Bronchial epithelial cell (primary cell): ENCODE measurements at places on chromosomes 4 and X. TPM values are rescaled to one million over a fixed set of nuclear protein-coding genes. Genes with fewer than 3 reads are reported as not detected.

DNA sequence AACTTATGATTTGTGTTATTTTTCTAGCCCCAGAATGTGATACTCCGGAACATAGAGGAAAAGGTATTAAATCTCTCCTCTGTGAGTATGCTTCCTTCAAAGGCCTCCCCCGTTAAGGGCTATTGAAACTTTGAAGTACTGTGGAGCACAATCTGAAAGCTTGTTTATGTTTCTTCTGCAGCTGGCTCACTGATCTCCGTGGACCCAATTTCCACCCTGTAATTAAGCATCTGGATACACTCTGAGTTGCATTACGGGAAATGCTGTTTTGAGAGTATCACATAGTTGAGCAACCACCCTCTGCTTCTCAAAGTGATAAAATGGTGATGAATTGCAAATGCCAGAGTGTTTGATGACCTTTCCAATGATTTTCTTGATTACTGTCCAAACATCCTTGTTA is 296.8 kb upstream of the PABPC5 start:
- no peak for DNase-seq

The TMSB15B gene
- 0.77 and 1.1 TPM in 2 replicates for total RNA-seq

- no peak for DNase-seq
These were observed 62.1 kb upstream of the CCDC160 start for GRCh38 chrX:134174859-134175258.

DNA sequence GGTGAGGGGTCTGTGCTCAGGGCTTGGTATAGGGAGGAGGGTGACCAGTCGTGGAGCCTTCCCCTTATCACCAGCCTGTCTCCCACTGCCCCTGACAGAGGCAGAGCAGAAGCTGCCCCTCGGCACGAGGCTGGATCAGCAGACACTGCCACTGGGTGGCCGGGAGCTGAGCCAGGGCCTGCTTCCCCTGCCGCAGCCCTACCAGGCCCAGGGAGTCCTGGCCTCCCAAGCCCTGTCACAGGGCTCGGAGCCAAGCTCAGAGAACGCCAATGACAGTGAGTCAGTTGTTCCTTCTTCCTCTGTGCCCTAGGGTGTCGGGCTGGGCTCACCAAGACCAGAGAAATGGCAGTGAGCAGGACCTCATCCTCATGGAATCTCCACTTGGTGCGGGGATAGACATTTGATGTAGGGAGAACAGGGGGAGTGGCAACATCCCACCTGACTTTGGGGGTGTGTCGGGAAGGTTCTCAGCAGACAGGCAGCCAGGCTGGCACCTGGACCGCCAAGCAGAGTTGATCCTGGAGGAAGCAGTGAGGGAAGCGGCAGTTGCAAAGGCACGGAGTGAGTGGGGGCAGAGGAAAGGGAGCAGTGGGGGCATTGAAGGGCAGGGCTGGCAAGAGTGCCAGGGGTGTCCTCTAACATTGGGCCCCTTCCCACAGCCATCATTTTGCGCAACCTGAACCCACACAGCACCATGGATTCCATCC is 14.3 kb upstream of the UBA1 start:
- DNase-seq, result peak; percentile 30

The ATP2B3 gene
- total RNA-seq, result not detected in 2 replicates

- peak; percentile 44 for DNase-seq
These were observed 171.5 kb upstream of the VEGFC start for GRCh38 chr4:176964116-176964691.

DNA sequence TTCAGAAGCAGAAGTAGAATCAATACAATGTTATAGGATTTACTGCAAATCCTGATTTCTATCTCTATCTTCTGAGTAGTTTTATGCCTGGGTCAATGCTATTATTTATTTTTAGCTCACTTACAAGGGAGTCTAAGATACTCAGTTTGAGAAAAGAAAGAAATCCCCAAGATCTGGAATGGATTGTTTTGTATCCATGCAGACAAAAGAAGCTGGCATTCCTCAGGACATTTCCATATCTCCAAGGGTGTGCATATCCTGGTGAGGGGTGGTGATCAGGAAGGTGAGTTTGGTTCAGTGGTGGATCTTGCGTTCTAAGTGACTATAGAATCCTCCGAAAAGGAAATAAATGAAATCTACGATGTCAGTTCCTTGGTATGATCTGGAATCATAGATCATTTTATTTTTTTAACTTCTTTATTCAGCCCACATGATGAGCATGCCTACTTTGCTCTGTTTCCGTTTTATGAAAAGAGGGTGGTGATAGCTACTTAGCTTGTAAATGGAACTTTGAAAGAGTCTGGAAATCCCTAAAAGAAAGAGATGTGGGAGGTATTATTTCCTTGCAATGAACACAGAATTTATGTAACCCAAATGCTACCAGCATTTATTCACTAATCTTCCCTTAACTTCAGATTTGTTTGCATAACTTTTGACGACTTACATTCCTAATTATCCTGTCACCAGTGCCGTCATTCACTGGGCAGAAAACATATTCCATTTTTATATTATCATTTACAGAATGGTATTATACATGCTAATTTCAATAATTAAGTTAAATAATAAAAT is 81.1 kb upstream of the RAPGEF2 start:
- no peak for DNase-seq

GRCh38 chrX:103248553-103248952 is 6.4 kb downstream of the TCEAL8 start:
- DNase-seq, result peak; percentile 35

The CXCL8 gene
- 1.8 and 2.9 TPM in 2 replicates for total RNA-seq

The ITGB1BP2 gene
- 1.1 and 2.4 TPM in 2 replicates for total RNA-seq

DNA sequence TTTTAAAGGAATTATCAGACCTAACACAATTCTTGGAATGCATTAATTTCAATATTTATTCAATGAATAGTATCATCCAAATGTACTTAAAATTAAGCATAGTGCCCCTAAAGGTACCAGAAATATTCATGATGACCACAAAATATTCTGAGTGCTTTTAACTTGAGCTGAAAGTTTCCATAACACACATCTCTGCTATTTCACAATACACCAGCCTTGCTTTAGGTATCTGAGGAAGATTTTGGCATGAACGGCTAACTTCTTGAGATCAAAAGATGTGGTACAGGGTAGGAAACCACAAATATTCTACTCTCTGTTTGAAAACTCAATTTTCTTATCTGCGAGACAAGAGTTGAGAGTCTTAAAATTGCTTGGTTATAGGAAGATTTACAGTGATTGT is 538.3 kb upstream of the PCDH7 start:
- DNase-seq, result no peak

- DNase-seq, result peak; percentile 43
These were observed 598.7 kb downstream of the EPHA5 start for GRCh38 chr4:65071564-65071963.

DNA sequence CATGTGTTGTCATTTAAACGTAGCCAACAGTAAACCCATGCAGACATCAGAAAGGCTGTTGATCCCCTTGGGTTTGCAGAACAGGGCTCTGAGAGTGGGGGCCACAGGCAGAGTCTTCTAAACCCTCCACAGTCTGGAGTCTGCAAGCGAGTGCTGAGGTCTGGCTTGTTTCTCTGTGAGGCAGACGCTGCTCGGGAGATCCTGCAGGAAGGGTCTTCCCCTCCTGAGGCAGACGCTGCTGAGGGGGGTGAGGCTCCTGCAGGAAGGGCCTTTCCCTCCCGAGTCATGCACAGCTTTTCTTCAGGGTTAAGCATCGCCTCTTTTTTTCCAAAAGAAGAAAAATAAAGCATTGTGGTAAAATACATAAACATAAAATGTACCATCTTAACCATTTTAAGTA is 17.1 kb upstream of the PDE6B start:
- no peak for DNase-seq

- DNase-seq, result no peak
These were observed 60.5 kb upstream of the PGRMC2 start for GRCh38 chr4:128347930-128348660.

GRCh38 chr4:153684182-153684970 is at the start of gene TLR2:
Gene TLR2 (plus strand): TSS chr4:153684280. CDS start chr4:153702908, 18,628 bp downstream.
- peak; percentile 21 for DNase-seq

DNA sequence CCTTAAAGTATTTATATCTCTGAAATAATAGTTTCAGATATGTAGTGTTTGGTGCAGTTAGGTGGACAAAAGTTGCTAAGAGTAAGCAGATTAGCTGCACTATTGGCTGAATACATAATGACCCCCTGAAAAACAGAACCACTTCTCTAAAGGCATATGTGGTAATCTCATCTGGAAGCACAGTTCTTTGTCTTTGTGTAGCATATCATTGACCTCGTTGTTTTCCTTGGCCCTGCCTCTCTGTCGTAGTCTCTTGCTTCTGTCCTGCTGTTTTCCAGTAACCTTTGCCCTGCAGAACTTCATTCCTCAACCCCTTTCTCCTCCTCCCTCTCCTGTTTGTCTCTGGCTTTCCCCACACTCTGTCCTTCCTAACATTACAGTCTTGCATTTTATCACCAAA is 41.4 kb downstream of the JADE3 start:
- no peak for DNase-seq

The BCAP31 gene
- total RNA-seq, result 300 and 322 TPM in 2 replicates

The ZNF81 gene
- total RNA-seq, result 2.4 and 3.8 TPM in 2 replicates

The RXFP1 gene
- total RNA-seq, result under 0.01 TPM in 1 of 2 replicates, not detected in the other

DNA sequence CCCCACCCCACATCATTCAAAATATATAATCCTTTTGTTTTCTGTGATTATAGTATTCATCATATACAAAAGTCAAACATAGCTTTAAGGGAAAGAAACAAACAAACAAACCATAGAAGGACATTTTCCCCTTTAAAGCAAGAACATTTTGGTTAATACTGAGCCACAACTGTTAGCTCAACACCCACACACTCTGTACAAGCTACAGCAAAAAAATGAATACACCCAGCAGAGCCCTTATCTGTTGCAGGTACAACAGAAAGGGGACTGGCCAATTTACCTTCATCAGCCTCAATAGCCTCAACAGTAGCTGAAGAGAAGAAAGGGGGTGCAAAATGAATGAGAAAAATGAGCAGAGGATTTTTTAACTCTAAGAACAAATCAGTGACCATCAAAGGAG is 318.4 kb downstream of the PPP3CA start:
- DNase-seq, result no peak

GRCh38 chr4:17066972-17067371 is 168.5 kb upstream of the LDB2 start:
- DNase-seq, result peak; percentile 85

DNA sequence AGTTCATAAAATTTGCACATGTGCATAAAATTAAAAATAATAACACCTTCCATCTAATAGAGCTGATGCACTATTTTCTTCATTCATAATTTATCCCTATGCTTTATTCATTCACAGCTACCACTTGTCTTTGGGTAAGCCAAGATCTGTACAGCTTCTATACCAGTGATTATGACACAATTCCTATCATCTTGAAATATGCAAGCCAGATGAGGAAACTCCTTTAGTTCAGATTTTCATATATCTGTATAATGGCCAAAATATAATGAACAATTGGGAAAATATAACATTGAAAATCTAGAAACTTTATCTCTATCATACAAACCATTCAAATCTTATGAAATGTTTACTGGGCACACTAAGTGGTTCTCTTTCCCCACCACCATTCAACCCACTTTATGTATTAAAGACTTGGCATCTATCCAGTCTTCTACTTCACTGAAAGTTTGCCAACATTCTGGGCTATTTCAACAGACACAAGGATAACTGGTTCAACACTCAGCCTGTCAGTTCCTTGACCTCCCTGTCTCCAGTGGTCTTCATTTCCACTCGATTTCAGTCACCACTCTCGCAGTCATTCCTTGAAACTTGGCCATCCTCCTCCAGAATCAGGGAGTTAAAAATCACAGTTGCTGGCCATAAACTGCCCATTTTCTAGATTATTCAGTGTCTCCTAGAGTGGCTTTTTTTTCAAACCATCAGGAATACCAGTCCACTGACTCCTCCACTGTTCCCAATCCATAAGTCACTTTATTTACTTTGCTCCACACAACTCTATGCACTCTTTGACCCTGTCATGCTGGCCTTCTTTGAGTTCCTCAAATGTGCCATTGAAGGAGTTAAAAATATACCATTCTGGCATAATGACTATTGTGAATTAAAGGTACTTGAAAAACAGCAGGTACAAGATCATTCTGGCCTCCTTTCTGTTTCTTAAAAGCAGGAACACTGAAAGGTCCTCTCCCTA is 85.5 kb downstream of the CAMK2D start:
- DNase-seq, result peak; percentile 42

DNA sequence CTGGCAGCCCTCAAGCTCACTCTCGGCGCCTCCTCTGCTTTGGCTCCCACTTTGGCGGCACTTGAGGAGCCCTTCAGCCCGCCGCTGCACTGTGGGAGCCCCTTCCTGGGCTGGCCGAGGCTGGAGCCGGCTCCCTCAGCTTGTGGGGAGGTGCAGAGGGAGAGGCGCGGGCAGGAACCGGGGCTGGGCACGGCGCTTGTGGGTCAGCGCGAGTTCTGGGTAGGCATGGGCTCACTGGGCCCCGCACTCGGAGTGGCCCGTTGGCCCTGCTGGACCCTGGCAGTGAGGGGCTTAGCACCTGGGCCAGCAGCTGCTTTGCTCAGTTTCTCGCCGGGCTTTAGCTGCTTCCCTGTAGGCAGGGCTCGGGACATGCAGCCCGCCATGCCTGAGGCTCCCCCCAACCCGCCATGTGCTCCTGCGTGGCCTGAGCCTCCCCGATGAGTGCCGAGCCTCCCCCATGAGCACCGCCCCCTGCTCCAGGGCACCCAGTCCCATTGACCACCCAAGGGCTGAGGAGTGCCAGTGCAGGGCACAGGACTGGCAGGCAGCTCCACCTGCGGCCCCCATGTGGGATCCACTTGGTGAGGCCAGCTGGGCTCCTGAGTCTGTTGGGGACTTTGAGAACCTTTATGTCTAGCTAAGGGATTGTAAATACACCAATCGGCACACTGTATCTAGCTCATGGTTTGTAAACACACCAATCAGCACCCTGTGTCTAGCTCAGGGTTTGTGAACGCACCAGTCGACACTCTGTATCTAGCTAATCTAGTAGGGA is 101.5 kb upstream of the DRD5 start:
- DNase-seq, result no peak

The FLNA gene
- 676 and 858 TPM in 2 replicates for total RNA-seq

The AWAT2 gene
- total RNA-seq, result not detected in 2 replicates

DNA sequence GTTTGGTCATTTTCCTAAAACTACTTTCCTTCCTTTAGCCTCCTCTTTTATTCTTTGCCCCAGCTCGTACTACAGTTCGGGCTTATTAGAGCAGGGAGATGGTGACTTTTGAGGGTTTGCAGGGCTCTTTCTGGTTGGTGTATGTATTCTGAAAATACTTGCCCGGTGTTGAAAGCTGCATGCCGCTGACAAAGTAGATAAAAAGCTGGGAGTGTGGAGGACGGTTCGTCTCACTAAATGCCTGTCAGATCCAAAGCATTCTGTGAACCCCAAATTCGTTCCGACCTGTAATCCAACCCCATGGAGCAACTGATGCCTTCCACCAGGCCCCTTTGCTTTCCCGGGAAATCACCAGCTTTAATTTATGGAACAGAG is 19.2 kb downstream of the TRIM2 start:
- DNase-seq, result no peak

GRCh38 chr4:166042510-166043055 is 169.5 kb downstream of the TLL1 start:
- no peak for DNase-seq

The MFAP3L gene
- 1.6 and 5.5 TPM in 2 replicates for total RNA-seq

DNA sequence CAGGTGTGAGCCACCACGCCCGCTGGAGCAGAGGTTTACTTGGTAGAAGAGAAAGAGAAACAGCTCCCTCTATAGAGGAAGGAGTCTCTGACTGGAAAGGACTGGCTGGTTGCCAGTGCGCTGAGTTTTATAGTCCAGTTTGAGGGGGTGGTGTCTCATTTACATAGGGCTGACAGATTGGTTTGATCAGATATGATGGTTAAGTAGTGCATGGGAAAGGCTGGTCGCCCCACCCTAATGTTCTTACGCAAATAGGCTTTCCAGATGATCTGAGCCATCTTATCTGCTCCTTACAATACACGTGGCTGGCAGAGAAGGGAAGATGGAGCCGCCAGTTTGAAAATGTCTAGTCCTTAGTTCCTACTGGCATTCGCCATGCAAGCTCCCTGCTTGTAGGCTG is 439.5 kb downstream of the NAF1 start:
- no peak for DNase-seq

- peak; percentile 65 for DNase-seq
These were observed 75.0 kb upstream of the FAM9C start for GRCh38 chrX:13119386-13119785.

The FUNDC2 gene
- total RNA-seq, result 36.1 and 50.8 TPM in 2 replicates
